ENCODE measurements at places on chromosomes 3 and 15.

- no peak for DNase-seq
Observed at GRCh38 chr15:67195305-67195704, 59.2 kb downstream of the AAGAB start.

DNA sequence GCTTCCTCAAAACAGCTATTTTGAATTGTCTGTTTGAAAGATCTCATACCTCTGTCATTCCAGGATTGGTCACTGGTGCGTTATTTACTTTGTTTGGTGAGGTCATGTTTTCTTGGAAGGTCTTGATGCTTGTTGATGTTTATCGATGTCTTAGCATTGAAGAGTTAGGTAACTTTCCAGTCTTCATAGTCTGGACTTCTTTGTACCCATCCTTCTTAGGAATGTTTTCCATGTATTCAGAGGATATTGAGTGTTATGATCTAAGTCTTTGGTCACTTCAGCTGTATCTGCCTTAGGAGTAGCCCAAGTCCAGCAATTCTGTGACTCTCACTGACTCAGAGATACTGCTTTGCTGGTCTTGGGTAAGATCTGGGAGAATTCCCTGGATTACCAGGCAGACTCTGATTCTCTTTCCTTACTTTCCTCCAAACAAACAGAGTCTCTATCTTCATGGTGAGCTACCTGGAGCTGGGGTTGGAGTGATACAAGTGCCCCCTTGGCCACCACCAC lies 398.6 kb downstream of the ZIC4 start:
- no peak for DNase-seq

GRCh38 chr15:99435113-99435695 lies 130.6 kb upstream of the MEF2A start:
- no peak for DNase-seq

DNA sequence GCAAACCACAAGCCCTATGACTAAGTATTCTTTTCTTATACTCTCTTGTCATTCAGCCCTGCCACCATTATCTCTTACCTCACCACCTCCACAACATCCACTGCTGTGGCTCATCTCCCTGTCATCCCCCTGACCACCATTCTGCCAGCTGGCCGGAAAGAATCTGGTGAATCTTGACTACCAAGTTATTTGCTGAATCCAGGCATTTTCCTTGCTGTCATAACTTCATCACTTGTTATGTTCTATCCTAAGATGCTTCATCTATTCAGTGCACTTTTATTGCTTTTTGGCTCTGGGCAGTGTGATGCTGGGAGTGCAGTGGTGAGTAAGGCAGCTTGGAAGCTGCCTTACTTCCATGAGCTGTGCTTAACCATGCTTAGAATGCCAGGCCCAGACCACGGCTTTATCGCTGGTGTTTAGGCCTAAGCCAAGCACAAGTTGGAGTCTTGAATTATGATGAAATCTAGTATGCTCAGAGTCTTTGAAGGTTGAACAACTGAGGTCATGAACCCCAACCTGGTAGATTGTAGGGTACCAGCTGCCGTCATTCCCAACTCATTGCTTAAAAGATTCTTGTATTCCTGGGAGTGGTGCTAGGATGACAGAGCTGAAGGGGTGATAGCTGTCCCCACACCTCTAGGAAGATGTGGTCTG lies 27.0 kb upstream of the APH1B start:
- no peak for DNase-seq

GRCh38 chr3:164024786-164025185 lies 1053.5 kb downstream of the SI start:
- no peak for DNase-seq

GRCh38 chr3:141405591-141405990 lies 37.3 kb downstream of the ZBTB38 start:
- DNase-seq, result no peak

- no peak for DNase-seq
Observed at GRCh38 chr3:49170744-49171118, 667 bp upstream of the KLHDC8B start.

- peak; percentile 36 for DNase-seq
Observed at GRCh38 chr3:186967686-186968085, 37.4 kb downstream of the ST6GAL1 start.

DNA sequence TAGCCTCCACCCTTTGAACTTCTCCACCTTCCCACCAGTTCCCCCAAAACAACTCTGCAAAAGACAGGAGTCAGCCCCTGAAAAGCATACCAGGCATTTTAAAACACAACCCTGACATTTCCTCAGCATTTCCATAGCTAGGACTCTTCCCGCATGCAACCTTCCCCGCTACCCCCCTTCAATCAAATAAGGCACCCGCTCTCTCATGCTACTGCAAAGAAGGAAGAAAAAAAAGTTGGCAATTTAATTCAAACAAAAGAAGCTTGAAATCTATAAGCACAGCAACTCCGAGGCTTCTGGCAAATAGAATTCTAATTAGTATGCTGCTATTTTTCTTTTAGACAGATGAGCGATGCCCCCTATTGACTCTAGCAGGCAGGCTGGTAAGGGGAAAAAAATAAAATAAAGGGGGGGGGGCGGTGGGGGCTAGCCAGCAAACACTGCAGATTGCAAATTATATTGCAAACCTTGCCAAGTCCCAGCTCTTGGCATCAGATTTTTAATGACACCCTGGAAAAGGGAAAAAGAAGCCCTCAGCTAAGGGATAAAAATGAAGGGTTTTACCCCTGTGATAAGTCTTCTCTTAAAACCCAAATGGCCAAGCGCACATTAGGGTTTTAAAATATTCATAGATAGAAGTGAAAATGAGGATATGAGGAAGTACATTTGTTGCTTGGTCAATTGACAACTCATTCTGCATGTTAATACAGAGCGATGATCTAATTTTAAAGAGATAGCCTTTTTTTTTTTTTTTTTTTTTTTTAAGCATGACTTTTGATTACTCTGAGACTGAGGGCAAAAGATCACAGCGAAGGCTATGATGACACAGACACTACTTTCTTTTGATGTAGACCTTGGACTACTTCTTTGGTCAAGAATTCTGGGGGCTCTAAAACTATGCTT lies 255.2 kb downstream of the NR2F2 start:
- no peak for DNase-seq

- no peak for DNase-seq
Observed at GRCh38 chr3:50150863-50151686, 4.0 kb upstream of the SEMA3F start.

DNA sequence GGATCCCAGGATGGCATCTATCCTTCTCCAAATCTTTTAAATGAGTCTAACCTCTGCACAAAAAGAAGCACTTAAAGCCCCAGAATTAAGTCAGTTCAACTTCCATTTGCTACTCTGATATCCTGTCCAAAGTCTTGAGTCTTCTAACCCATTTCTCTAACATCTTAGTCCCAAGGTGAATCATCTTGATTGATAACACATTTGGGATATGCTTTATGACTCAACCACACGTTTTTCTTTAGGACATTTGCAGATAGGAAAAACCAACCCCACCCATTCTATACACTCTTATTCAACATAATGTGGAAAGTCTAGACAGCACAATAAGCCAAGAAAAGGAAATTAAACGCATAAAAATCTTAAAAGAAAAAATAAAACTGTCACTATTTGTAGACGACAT lies 18.8 kb upstream of the TEX9 start:
- no peak for DNase-seq

DNA sequence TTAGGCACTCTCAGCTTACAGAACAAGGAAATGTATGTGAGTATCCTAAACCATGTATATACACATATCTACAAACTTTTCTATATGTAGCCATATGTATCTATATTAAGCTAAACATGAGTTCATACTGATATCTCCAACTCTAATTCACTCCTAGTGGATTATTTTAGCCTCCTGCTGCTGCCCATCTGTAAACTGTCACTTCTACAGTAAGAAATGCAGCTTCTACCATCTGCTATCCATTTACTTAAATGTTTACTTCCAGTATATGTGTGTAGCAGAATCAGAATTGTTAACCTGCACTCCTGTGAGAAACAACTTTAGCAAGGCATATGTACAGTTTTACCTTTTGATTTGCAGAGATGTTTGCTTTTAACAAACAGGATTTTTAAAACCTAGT lies 478.5 kb upstream of the CBLB start:
- DNase-seq, result no peak

DNA sequence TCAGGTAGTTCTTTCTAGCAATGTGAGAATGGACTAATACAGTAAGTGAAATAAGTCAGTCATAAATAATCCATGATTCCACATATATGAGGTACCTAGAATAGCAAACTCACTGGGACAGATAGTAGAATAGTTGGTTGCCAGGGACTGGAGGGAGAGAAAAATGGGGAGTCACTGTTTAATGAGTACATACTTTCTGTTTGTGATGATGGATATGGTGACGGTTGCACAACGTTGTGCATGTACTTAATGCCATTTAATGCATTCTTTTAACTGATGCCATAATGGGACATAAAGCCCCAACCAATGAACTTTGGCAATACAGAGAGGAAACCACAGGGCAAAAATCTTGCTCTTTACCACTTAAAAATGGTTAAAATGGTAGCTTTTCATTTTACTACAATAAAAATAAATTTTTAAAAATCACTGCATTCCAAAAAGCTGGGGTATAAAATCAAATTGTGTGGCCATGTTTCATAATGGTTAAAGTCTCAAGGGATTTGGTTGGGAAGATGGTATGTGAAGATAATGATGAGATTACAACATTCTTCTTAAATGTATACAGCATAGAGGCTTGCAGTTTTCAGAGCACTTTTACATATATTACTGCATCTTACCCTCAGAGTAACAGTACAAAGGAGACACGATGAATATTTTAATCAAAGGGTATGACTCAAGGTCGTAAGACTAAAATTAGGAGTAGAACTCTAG lies 45.2 kb downstream of the ADAM10 start:
- no peak for DNase-seq

- no peak for DNase-seq
Observed at GRCh38 chr3:89467898-89468363, 360.5 kb downstream of the EPHA3 start.

DNA sequence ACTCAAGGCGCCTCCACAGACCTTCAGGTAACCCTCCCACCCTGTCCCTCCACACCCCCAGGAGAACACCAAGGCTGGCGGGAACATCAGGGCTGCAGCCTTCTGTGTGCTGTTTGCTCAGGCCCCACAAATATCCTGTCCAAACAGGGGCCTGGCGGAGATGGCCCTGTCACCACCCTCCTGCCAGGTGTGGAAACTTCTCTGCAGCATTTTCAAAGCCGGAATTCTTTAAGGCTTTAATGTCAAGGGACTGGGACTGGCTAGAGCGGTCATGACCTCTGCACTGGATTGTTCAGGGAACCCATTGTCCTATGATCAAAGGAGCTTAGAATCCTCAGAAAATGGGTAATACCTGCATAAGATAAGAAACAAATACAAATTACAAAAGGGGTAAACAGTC lies 46.6 kb downstream of the FBLN2 start:
- no peak for DNase-seq

Data from KG1 (cell line).